Iris pigment epithelial cell (primary cell): ENCODE measurements at places on chromosomes 5 and 9.
A peak's percentile ranks its signal among the peaks of the same experiment; 100 is the strongest.

DNA sequence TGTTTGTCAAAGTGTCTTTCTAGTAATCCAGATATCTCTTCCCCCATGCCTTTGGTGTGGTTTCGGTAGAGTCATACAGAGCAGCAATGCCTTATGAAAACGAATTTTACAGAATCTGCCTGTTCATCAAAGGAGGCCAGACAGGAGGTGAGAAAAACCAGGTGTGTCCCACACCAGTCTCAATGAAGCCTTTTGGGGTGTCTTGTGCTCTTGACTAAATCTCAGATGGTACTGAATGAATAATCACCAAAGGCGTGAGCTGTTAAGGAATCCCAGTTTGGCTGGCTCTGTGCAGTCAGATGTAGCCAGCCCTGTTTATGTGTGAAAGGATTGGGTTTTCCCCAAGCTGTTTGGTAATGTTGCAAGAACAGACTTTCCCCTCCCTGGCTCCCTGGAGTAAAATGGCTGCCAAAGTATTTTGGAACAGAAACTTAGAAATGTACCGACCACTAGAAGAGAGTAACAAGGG is 70.8 kb upstream of the CDKN2B start:
- peak; percentile 95 for DNase-seq

DNA sequence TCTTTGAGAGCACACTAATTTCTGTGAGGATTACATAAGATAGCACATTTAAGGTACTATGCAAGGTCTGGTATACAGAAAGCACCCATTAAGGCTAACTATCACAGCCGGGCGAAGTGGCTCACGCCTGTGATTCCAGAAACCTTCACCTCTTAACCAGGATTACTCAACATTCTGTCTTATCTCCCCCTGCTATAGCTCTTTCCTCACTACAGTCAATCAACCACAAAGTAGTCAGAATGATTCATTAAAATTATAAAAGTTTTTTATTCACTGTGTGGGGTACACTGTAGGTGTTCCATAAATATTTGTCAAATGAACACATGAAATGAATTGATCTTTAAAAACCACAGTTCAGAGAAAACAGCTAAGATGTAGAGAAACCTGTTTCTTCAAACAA is 48.7 kb downstream of the CHD1 start:
- DNase-seq, result peak; percentile 76

- peak; percentile 30 for DNase-seq
Measured at GRCh38 chr5:123512611-123513461, 859 bp downstream of the CSNK1G3 start.

DNA sequence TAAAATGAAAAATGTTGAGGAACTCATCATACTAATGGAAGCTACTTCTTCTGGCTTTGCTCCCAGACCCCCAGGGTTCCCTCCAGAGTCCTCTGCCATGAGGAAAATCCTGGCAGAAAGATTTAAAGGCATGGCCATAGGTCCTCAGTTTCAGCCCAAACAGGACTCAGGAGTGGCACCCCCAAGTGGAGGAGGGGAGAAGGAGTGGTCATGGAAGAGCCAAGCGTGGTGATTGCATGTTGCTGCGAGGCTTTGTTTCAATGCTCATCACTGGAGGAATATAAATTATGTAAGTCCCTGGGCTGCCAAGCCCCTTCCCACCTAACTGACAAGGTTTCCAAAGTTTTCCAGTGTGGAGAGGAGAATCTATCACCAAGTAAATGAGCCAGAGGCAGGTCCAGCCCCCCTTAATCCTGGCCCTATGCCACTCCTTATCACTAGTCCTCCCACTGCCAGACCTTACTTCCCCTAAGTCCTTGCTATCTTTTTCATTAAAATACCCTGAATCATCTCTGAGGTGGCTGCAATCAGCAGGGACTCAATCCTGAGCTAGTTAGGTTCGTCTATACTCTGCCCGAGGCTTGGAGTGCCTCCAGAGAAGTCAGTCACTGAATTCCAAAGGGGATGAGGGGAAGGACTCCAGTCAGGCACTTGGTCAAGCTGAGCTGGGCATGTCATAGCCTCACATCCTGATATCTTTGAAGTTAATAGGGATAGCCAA is 70.7 kb upstream of the TAF1L start:
- DNase-seq, result no peak

DNA sequence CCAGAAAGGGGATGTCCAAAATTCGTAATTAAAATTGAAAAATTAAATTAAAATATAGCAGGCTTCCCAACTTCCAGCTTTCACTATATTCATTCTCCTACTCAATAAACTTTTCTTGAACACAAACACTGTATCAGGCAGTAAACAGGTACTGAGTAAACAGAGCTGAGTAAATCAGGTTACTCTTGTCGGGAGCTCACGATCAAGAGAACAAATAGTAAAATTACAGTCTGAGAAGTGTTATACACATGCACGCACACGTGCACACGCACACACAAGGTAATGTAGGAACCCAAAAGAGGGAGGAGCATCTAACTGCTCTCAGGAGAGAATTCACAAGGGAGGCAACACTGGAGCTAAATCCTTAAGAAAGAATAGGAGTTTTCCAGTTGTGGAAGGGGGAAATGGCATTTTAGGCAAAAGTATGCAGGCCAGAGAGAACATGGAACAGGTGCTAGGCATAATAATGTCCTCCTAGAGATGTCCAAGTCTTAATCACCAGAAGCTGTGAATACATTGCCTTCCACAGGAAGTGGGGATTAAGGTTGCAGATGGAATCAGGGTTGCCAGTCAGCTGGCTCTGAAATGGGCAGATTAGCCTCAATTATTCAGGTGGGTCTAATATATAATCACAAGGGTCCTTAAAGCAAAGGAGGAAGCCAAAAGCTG is 598.8 kb upstream of the BRINP1 start:
- DNase-seq, result no peak

DNA sequence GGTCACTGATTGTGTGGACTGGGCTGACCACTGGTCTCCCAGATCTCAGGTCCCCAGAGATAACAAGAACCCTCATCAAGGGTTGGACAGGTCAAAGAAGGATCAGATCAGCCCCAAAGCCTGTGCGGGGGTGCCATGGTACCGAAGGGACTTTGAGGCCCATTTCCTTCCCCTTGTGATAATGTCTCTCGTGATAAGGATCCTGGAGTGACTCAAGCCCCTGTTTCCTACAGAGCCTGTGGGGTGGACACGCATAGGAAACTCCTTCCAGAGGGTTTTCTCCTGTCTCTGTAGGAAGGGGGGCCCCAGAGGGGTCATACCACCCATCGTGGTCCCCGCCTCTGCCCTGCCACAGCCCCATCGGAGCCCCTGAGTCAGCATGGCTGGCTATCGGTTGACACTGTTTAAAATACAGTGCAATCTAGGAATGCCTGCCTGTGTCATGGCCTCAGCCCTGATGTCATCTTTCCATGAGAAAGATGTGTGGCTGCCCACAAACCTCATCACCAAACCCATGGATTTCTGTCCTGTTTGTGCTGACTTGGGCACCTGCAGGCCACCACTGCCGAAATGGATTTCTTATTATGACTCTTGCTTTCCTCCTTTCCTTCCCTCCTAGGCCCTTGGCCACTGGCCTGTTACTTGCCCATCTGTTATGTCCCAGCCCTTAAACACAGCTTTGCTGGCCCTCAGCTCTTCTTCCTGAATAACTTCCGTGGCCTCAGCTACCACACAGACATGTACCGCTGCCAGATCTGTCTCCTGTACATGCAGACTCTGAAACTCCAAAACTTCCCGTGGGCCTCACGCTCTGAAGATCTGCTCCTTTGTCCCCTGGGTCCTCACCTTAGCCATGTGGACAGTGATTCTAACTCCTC is 2.9 kb upstream of the CSF2 start:
- peak; percentile 29 for DNase-seq

GRCh38 chr5:36561601-36562000 is 44.8 kb upstream of the SLC1A3 start:
- DNase-seq, result no peak

DNA sequence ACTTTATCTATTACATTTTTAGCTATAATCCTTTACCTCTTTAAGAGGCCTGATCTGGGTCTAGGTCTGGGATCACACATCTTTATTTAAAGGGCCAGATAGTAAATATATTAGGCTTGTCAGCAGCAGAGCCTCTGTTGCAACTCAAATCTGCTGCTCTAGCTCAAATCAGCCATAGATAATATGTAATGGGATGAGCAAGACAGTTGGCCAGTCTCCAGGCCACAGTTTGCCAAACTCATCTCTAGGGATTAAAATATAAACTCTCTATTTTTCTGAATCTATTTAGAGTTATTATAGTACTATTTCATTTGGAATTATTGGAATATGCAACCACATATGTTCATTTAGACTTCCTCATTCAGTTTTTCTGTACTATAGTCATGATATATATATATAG is 115.9 kb upstream of the MINAR2 start:
- peak; percentile 10 for DNase-seq

DNA sequence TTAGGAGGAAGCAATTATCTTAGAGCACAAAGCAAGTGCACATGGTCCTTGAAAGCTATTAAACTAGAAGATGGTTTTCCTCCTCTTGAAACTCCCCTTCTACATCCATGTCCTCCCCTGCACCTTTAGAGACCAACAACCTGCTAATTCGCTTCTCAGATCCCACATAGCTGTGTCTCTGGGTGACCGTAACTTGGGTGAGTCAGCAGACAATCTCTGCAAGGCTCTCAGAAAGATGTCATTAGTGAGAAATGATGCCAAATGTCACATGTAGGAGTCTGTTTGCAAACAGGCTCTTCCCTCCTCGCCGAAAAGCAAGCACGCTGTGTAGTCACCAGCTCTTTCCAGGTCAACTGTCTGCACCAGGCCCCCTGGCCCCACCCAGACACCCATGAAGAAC is 291.8 kb downstream of the SLIT3 start:
- no peak for DNase-seq

- DNase-seq, result no peak
Measured at GRCh38 chr9:134377976-134378375, 51.7 kb downstream of the RXRA start.

- DNase-seq, result peak; percentile 50
Measured at GRCh38 chr9:15317836-15318235, 10.8 kb upstream of the TTC39B start.

GRCh38 chr9:18666986-18667772 is 193.2 kb downstream of the ADAMTSL1 start:
- peak; percentile 40 for DNase-seq

DNA sequence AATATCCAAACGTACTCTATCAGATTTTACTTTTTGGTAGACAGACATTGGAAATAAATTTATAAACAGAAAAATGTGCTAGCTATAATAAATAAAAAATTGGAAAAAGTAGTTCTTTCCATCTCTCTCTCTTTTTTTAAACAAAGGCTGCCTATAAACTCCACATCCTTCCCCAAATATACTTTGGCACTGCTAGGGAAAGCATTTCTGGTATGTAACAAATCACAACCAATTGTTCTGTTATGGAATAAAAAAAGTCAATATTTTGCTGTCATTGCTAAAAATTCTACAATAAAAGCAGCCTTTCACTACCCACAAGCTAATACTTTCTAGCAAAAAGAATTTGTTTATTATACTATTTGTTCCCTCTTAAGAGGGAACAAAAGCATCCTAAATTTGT is 169.2 kb upstream of the TARS1 start:
- DNase-seq, result no peak

- peak; percentile 77 for DNase-seq
Measured at GRCh38 chr5:125450771-125451170, 704.3 kb upstream of the ZNF608 start.
